ENCODE measurements at places on chromosomes 3 and 15.
A peak's percentile ranks its signal among the peaks of the same experiment; 100 is the strongest.

- no peak for DNase-seq
These were observed 42.9 kb upstream of the PGPEP1L start for GRCh38 chr15:99050328-99050980.

- DNase-seq: peak; percentile 83
These were observed 13.6 kb downstream of the WNT7A start for GRCh38 chr3:13866041-13866965.

GRCh38 chr3:123448536-123449101, at the start of gene ADCY5:
TSS of gene ADCY5 (minus strand) at chr3:123449090. CDS start at chr3:123448545, 545 bp downstream.
- no peak for DNase-seq

DNA sequence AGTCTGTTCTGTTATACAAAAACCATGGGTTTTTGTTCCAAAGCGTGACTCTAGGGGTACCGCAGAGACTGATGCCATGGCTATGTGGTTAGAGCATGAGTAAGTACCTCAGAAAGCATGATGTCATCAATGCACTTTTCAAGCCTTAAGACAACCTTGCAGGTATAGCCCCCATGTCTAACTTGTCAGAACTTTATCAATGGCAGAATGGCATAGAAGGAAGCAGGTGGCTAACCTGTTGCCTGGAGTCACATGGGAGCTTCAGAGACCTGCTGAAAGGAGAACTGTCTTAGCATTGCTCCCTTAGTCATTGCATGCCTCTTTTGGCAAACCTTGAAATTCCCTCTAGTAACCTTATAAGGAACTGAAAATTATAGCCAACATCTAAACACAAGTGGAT, 52.5 kb downstream of the EOMES start:
- no peak for DNase-seq

DNA sequence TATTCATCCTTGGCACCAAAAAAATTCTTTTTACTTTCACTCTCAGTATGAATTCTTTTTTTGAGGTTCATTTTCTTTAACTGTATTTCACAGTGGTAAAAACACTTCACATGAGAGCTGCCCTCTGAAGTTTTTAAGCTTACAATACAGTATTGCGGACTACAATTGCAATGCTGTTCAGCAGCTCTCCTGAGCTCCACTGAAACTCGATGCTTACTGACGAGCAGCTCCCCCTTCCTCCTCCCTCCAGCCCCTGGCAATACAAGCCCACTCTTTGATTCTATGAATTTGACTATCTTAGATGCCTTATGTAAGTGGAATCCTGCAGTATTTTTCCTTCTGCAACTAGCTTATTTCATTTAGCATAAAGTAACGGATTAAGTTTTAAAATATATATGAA, 183.4 kb downstream of the ADAMTS17 start:
- DNase-seq: no peak

DNA sequence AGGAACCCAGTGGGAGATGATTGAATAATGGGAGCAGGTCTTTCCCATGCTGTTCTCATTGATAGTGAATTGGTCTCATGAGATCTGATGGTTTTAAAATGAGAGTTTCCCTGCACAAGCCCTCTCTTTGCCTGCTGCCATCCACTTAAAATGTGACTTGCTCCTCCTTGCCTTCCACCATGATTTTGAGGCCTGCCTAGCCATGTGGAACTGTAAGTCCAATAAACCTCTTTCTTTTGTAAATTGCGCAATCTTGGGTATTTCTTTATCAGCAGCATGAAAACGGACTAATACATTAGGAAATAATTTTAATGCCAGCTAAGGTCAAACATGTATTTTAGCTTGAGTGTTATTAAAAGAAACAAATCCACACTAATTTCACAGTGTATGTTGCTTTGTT, 517.6 kb upstream of the ALCAM start:
- no peak for DNase-seq

DNA sequence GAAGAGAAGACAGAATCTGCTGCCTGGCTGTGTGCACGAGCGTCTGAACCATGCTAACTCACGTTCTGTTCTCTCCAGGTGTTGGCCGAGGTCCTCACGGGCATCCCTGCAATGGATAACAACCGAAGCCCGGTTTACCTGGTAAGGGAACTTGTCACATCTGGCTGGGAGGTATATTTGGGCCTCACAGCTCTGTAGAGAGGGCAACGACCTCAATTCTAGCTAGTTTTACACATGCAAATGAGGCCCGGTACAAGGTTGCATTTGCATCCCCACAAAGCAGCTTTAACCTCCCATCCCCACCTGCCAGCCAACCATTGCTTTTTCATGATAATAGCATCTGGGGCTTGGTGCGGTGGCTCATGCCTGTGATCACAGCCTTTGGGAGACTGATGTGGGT, 22.0 kb upstream of the TATDN2 start:
- DNase-seq: no peak

DNA sequence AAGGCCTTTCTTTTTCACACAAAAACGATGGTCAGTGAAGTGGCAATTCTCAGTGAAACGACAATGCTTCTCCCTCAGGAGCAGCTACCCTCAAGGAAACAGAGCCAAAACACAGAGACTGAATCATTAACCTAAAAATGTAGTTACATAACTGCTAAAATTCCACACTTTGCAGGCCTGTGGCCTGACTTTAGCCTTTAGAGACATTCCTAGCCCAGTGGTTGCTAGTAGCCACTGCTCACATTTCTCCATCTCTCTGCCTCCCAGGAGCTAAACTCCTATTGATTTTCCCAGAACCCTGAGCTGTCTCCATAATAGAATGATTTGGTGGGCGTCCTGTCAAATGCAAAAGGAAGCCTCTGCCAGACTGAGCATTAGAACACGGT, 630.1 kb upstream of the KCNMB2 start:
- no peak for DNase-seq

DNA sequence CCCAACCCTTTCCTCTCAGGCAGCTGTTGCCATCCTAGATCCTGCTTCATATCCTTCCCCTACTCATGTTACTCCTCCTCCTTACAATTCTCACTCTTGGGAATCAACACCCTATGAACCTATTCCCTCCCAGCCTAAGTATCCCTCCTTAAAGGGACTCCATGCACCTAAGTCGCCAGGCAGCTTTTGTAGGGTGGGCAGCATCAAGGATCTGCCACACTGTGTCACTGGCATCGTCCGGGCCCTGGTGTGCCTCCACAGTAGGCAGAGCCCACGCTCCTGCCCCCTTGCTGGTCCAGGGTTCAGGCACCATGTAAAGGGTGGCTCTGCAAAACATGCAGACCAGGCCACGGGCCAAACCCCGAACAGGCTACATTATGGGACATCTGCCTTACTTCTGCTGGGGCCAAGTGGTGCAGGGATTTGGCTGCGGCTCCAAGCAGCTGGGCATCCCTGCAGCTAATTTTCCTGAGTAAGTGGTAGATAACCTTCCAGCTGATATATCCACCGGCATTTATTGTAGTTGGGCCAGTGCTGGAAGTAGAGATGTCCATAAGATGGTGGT, 53.4 kb downstream of the GSK3B start:
- DNase-seq: no peak

DNA sequence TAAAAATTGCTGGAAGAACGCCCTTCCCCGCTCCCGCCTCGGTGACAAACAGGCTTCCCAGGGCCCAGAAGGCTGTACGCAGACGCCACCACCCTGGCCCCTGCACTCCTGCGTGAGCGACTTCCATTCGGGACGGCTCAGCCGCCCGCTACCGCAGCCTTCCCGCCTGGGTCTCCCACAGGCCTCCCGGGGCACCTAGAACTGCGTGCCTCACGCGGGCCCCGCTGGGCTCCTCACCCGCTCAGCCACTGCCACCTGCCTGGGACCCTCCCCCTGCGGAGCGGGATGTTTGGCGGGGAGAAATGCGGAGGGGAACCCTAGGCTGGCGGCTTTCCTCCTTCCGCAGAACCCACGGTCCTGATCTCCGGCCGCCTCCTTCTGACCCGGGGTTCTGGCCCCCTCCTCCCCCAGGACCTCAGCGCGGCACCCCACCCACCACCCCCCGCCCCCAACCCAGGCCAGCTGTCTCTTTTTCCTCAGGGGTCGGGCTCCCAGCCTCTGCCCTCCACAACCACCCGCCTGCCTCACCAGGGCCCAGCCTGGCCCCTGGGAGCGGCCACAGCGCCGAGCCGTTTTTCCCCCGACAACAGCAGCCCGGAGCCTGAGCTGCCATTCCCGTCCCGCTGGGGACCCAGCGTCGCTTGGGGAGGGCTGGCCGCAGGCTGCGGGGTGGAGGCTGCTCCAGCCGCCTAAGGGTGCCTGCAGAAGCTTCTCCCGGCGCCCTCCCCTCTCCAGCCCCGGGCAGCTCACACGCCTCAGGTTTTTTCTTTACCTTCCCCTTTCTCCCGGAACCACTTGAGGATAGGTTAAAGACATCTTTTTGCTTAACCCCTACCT, 27.6 kb upstream of the RAB7A start:
- DNase-seq: peak; percentile 31

DNA sequence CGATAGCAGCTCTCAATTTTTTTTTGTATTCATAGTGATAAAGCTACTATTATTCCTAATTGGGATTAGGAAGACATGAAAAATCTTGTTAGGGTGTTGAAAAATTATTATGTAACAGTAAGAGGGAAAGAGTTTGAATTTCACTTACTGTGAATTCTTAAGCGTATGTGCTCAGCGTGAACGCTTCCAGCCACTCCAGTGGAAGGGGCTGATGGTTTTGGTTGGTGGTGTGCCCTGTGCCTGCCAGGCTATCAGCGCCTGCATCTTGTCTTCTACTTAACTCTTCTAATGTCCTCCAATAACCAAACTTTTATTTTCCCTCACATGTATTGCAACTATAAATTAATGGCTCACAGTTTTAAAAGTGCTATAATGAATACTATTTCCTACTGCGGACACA, 22.5 kb downstream of the CDIN1 start:
- DNase-seq: no peak

DNA sequence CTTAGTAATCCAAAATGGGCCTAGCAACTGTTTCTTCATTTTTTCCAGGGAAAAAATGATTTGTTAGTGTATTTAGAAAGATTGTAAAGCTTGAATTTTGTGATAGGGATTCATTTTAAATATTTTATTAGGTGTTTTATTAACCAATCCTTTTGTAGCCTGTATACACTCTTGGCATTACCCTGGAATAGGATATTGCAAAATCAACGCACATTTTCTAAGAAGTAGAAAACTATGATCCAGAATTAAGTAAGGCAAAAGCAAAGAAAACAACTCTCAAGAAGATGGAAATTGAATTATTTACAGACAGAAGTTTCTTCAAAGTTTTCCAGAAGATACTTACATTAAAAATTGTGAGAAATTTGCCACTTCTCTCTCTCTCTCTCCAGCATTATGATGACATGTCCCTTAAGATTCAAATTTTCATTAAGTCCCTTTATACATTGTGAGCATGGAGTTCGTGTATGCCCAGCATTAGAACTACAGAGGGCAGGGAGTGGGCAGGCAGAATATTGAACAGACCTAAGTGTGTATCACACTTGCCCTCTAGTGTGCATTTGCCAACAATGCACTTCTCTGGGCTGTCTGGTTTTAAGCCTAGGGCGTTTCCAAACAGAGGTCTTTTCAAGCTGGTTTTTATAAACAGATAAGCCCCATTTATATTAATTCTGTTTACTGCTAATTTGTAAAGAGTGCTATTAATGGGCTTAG, 28.5 kb upstream of the CMSS1 start:
- DNase-seq: peak; percentile 23

GRCh38 chr15:60508442-60508841, 29.5 kb upstream of the ICE2 start:
- DNase-seq: no peak

DNA sequence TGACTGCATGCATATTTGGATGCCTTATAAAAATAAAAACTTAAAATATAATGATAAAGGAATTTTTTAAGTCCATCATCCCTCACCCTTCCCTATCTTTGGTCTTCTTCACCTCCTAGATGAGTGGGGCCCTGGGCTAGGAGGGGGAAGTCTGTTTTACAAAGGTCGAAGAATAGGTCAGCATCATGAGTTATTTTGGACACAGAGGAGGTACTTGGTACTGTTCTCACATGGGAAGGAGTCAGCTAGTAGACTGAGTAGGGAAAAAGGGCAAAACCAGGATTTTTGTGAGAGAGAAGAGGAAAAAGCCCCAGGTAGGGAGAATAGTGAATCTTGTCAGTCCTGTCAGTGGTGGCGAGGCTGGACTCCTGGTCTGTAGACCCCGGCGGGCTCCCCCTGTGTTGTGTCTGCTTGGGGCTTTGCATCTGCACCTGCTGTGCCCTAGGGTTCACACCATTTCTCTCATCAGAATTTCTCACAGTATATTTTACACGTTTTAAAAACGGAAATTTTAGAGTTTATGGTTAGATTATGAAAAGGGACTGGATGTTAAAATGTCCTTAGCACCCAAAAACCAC, 17.2 kb downstream of the GCSAM start:
- DNase-seq: no peak

DNA sequence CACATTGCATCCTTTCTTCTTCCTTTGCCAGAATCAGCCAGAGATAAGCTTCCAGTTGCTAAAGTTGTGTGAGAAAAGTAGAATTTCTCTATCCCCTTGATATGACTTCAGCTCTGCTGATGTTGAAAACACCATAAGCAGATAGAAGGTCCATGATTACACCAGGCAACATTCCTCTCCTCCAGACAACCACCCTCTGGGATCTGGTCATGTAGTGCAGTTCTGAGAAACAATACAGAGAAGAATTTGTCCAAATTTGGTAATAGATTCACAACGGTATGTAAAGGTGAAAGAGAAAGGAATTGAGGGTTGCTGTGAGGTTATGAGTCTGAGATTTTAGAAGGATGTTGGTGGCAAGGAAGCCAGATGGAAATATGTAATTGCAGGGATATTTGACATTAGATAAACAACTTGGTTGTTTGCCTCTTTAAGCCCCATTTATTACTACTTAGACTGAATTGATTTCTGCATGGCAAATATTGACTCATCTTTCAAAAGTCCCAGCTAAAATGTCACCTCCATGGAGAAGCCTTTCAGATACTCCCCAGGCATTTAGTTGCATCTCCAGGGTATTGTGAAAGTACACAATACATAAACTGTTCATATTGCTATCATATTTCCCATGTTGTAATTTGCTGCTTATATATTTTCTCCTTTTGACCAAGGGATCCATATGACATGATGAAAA, 134.9 kb downstream of the GAP43 start:
- no peak for DNase-seq

DNA sequence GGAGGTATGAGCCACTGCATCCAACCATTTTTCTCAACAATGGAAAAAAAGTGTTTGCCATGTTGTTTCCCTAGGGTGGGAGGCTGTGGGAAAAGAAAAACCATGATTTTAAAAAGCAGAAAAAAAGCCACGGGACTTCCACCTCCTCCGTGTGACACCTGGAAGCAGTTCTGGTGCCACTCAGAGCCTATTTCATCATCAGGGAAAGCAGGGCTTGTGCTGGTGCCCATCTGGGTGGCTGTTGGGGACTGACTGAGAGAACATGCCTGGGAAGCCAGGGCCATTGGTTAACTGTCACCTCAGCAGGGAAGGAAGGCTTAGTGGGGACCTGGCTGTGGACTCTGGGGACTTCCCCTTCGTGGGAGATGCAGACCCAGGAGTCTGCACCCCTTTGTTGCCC, 7.3 kb downstream of the RNU5B-1 start:
- no peak for DNase-seq
